LHCN-M2 (cell line): ENCODE measurements at places on chromosomes 2 and 18. TPM values are rescaled to one million over a fixed set of nuclear protein-coding genes. Genes with fewer than 3 reads are reported as not detected.

DNA sequence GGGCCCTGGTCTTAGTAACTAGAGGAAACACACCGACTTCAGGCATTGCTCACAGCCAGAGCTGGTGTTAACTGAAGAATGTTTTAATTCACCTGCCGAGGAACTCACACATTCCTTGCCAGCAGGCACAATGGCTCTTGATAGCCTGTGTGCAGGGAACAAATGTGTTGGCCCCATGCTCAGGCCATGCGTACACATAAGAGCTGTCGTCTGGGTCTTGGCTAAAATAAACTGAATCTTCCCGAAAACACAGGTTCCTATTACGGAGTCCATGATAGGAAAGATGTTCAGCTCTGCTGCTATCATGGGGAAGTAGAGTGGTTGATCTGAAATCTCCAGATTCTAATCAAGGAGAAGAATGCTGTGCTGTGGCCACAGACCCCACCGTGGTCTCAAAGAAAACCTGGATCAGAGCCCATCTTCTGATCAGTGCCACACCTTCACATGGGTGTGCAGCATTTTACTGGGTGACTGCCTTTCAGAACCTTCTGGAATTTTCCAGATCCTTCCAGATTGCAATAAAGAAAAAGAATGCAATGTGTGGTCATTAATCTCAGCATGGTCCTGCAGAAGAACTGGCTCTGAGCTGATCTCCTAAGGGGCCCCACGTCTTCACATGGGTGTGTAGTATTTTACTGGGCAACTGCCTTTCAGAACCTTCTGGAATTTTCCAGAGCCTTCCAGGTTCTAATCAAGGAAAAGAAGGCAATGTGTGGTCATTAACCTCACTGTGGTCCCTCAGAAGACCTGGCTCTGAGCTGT lies 17.2 kb downstream of the MBP start:
- DNase-seq: no peak

GRCh38 chr2:222976521-222977061 lies 75.4 kb upstream of the KCNE4 start:
- no peak for DNase-seq

DNA sequence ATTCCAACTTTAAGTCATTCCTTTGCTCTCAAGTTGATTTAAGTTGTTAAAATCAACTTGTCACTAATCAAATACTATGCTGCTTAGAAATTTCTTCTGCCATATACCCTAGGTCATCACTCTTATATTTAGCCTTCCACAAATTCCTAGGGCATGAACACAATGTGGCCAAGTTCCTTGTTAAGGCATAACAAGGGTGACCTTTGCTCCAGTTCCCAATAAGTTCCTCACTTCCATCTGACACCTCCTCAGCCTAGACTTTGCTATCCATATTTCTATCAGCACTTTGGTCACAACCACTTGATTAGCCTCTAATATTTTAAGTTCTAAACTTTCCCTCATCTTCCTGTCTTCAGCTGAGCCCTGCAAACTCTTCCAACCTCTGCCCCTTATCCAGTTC lies 9.9 kb upstream of the TMEM37 start:
- no peak for DNase-seq

- no peak for DNase-seq
These were observed 1.9 kb upstream of the NT5DC4 start for GRCh38 chr2:112718863-112719370.

DNA sequence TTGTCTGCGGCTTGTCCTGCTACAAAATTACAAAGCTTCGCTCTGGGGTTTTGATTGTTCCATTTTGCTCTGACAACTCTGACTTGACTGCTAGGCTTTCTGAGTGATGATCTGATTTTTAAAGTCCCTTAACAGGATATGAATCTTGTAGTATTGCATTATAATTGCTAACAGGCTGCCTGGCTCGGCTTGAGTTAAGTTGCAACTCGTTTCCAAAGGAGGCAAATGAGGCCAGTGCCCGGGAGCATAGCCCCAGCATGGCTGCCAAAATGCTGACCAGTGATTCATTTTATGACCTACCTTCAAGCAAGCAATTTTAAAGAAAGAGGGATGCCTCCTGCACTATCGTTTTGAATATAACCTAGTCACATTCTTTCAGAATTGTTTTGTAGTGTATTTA lies 135.4 kb downstream of the COL6A3 start:
- no peak for DNase-seq

DNA sequence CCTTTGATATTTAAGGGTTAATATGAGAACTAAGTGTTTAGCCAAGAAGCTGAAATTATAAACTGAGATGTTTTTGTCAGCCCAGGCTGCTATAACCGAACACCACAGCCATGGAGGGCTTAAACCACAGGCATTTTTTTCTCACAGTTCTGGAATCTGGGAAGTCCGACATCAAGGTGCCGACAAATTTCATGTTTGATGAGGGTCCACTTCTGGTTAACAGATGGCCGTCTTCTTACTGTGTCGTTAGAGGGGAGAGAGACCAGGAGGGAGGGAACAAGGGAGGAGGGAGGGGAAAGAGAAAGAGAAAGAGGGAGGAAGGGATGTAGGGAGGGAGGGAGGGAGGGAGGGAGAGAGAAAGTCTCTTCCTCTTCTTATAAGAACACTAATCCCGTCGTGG lies 6.5 kb upstream of the CNDP2 start:
- peak; percentile 70 for DNase-seq

GRCh38 chr2:10597956-10598355 lies 91.8 kb downstream of the NOL10 start:
- DNase-seq: no peak

- no peak for DNase-seq
These were observed 558 bp upstream of the ZDBF2 start for GRCh38 chr2:206273905-206274304.

Gene ALLC
- not detected in 2 replicates for total RNA-seq

Gene DYNAP
- not detected in 2 replicates for total RNA-seq

Gene AAMP
- 168 and 170 TPM in 2 replicates for total RNA-seq

Gene GPR39
- total RNA-seq: 2.6 and 3.8 TPM in 2 replicates

Gene EFEMP1
- total RNA-seq: 37.8 and 52.5 TPM in 2 replicates

Gene SCTR
- not detected in 2 replicates for total RNA-seq

Gene ASIC4
- not detected in 2 replicates for total RNA-seq
